Cardiac septum (tissue), 1 donor: ENCODE measurements at places on chromosomes 1 and 21. TPM values are rescaled to one million over a fixed set of nuclear protein-coding genes. Genes with fewer than 3 reads are reported as not detected.

PRKACB gene
- total RNA-seq: 41.8 TPM

- peak; percentile 72 for DNase-seq
Measured at GRCh38 chr1:228097333-228098081, 5.6 kb downstream of the C1orf35 start.

DNA sequence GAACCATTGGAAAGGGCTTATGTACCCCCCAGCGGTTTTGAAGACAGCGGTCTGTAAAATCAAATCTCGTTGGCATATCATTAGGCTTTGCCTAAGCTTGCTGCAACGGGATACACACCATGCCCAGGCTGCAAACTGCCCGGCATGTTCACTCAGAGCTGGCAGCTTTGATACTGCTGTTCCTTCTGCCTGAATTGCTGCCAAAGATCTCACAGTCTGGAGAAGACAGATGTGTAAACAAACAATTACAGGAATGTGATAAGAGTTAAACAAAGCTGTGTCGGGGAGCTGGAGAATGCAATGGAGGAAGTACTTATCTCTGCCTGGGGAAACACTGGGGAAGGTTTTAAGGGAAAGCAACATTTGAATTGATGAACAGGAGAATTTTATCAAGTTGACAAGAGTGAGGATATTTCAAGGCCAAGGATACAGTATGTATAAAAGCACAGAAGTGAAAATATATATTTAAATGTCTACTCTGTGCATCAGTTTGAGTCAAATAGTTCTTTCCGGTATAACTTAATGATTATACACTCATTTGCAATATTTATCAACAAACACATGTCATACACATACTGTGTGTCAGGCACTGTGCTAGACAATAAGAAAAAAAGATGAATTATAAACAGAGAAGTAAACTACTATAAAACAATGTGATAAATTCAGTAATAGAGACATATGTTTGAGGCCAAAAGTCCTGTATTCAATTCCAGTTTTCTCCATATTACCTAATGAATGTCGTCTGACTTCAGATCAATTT lies 29.9 kb downstream of the CHML start:
- no peak for DNase-seq

DNA sequence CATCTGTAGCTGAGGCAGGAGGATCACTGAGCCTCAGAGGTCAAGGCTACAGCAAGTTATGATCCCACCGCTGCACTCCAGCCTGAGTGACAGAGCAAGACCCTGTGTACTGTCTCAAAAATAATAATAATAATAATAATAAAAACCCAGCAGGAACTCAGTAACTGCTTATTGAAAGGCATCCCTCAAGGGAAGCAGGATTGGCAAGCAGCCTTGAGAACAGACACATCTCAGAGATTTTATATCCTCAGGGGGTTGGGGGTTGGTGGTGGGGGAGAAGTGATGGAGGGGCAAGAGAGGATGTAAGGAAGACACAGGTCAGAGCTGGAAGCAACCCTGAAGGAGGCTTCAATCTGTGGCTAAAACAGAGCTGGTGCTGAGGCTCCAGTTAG lies 29.6 kb downstream of the GNB1 start:
- peak; percentile 49 for DNase-seq

- DNase-seq: no peak
Measured at GRCh38 chr1:171220081-171220420, 28.2 kb upstream of the FMO1 start.

GRCh38 chr1:210787800-210788199 lies 346.1 kb downstream of the KCNH1 start:
- no peak for DNase-seq

- no peak for DNase-seq
Measured at GRCh38 chr1:157639800-157640199, 41.9 kb upstream of the FCRL4 start.

DNA sequence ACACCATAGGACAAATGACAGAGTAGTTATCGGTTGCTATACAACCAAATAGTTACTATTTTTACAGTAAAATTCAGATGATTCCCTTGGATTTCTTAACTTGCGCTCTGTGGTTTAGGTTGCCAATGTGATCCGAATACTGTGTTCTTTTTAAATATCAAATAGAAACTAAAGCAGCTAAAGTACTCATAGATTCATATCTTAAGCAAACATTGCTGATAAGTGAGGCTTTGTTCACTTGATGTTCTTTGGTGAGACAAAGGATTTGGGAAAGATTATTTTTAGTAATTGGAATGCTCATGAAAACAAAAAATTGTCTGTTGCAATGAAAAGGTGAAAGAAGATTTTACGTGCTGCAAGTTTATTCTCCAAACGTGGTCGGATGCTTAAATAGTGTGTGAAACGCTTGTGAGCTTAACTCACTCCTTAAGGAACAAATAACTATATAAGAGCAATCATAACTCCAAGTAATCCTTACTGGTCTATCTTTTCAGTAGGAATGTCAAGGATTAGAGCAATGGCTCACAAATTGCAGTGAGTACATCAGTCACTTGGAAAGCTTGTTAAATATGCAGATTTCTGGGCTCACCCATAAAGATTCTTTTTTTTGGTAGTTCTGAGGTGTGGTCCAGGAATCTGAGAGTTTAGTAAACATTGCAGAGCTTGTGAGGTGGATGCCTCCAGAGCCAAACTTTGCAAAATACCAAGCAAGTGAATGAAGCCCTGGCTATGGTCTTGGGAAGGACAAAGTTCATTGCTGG lies 31.8 kb upstream of the PDC start:
- no peak for DNase-seq

DNA sequence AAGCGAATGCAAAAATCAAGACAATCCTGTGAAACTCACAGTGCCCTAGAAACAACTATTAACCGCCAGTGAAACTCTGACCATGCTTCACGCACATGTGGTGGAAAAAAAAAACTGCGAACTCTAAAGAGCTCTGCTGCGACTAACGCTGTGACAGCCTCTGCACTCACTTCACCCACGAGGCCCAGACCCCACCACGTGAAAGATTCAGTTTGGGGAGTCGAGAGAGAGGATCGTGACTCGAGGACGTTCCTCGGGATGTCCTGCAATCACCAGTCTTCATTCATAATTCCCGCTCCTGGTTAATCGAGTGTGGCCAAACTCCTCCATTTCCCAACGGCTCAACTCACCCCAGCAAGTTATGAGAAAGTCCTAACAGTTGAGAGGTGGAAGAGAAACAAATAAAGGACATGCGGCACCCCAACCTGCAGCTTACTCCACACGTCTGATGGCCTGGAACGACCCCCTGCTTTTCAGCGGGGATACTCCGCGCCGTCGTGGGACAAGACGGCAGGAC lies 1.1 kb downstream of the SERBP1 start:
- DNase-seq: no peak

- no peak for DNase-seq
Measured at GRCh38 chr1:2814511-2815075, 13.1 kb upstream of the TTC34 start.

DNA sequence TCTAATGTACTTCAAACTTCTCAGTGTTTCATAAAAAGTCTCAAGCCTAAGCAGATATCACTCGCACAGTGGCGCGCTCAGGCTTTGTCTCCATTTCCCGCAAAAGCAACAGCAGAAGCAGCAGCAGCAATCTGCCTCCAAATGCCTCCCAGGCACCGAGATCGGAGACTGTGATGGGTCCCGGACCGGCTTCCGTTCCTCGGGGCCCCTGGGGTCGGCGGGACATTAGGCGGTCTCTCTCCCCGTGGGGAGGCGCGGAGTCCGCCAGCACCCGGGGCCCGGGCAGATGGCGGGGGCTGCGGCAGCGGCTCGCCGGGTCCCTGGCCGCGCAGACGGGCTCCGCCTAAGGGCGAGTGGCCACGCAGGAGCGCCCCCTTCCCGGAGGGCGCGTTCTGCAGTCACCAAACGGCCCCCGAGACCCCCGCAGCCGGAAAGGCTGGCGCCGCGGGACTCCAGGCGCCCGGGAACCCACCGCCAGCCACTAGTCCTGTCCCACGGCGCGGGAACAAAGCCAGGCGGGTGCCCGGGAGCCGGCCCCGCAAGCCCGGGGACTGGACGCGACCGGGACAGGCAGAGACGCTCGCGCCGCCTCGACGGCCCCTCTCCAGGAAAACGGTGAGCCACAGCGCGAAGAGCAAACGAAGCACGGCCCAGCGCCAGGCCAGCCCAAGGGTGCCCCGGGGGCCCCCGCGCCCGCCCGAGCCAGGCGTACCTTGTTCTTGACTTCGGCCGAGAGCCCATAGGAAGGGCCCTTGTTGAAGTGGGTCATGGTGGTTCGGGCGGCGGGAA lies 590 bp downstream of the CNN3 start:
- DNase-seq: peak; percentile 80

VASH2 gene
- 0.38 TPM for total RNA-seq

DNA sequence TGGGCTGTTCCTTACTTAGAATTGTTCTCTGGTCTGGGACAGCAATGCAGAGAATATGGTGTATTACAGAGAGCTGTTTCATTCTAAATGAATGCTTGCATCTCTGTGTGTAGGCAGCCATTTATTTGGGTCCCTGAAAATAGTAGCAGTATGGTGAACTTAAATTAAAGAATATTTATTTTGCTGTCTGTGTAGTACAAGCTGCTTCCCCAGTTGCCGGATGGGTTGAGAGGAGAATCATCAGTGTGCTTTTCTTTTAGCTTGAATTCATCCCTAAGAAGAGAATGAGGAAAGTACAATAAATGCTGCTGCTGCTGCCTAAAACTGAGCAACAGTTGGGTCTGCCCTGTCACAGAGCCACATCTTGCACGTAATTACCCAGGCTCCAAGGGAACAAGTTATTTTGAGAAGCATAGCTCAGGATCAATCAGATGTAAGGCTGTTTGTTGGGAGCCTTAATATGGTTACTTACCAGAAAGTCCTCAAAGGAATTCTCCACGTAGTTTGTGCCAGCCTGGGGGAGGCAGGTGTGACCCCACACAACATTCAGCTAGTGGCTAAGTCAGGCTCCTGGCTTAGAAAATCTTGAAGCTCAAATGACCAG lies 16.6 kb downstream of the ACTN2 start:
- DNase-seq: no peak

DNA sequence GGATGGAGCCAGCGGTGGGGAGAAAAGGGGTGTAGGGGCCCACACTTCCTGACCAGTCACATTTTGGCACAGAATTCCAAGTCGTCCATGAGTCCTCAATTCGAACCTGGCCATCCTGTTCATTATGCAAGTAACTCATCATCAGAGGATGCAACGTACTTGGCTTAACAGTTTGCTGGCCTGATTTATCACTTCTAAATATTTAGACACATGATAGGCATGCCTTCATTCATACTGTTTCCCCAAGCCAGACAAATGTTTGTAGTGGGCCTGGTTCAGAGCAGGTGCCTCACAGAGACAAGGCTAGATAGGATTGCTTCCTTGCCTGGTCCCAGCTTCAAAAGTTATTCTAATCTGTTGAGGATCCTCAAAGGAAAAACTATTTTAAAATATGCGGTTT lies 66.7 kb downstream of the WLS start:
- DNase-seq: no peak

DNA sequence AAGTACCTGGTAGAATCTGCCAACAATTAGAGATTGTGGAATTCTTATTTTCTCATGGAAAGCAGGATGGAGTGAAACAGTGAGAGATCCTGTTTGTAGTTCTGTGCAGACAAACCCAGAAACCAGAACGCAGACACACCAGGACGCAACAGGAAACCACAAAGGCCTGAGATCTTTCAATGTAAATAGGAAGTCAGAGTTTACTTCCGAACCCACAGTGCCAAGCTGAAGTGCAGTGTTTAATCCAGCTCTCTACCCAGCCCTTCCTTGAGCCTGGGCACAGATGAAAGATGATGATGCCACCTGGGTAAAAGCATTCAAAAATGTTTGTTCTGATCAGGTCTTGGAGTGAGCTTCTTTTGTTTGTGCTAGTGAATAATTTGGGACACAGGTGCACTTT lies 244.2 kb upstream of the HOOK1 start:
- no peak for DNase-seq

GRCh38 chr1:14350197-14350596 lies 248.3 kb upstream of the KAZN start:
- no peak for DNase-seq

GRCh38 chr1:27973771-27974416 lies 14.1 kb downstream of the XKR8 start:
- no peak for DNase-seq

DNA sequence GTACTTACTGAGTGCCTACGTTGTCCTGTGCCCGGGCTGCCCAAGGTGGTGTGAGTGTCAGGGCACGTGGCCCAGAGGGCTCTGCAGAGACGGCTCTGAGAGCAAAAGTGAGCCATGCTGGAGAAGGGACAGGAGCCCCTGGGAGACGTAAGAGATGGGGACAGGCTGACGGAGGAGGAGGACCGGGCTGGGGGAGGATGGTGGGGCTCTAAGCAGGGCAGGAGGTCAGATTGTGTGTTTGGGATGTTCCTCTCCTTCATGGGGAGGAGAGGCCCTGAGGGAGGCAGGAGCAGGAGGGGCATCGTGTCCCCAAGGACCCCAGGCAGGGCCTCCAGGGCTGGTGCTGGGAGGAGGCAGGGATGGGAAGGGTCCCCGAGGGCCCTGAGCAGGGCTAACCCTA lies 158.9 kb downstream of the PCBP3 start:
- no peak for DNase-seq

DNA sequence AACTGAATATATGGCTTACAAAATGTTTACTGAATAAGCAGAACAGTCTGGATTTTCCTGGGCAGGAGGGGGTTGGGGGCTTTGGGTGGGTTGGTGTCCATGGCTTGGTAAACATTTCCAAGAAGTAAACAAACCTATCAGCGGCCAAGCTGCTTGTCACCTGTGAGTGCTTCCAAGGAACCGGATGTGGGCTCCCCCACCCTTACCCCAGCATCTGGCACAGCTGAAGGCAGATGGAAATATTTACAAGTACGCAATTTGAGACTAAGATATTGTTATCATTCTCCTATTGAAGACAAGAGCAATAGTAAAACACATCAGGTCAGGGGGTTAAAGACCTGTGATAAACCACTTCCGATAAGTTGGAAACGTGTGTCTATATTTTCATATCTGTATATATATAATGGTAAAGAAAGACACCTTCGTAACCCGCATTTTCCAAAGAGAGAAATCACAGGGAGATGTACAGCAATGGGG lies at the start of gene CLCA1:
Gene CLCA1 (plus strand): TSS at position 427 of the 477 bp plus-strand sequence. CDS start 45 bp downstream, at position 472.
- DNase-seq: no peak

- DNase-seq: no peak
Measured at GRCh38 chr1:108064255-108064654, 99.3 kb upstream of the VAV3 start.

DNA sequence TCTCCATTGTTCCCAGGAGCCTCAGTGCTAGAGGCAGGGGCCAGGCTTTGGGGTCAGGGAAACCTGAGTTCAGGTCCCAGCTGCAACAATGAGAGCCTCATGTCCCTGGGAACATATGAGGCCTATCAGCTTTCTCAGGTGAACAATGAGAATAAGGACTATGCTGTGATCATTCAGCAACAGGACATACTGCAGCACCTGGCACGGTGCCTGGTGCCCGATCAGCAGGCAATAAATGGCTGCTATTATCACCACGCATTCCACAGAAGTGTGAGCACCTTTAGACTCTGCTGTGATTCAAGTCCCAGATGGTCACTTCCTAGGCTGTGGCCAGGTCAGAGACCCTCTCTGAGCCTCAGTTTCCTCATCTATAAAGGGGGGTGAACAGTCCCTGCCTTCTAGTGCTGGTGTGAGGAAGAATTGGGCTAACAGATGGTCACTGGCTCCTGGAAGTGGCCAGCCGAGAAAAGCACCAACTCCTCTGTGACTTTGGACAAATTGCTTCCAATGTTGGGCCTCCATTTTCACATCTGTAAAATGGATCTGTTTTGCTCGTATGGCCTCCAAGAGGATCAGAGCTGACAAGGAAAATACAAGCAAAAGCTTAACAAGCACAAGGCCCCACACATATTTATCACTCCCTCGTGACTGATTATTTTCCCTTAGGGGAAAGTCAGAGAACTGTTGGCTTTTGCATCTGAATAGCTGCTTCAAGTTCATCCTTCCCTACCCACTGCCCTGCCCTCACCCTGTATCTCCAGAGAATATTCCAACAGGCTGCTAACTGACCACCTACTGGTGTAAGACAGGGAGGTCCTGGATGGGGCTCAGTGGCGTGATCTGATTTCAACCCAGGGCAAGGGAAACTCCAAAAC lies 1.1 kb downstream of the SLC5A9 start:
- DNase-seq: peak; percentile 9
